ENCODE measurements at places on chromosomes 6 and 20.
A peak's percentile ranks its signal among the peaks of the same experiment; 100 is the strongest.

- DNase-seq = no peak
Measured at GRCh38 chr20:49361862-49362660, 84.2 kb upstream of the ZNFX1 start.

DNA sequence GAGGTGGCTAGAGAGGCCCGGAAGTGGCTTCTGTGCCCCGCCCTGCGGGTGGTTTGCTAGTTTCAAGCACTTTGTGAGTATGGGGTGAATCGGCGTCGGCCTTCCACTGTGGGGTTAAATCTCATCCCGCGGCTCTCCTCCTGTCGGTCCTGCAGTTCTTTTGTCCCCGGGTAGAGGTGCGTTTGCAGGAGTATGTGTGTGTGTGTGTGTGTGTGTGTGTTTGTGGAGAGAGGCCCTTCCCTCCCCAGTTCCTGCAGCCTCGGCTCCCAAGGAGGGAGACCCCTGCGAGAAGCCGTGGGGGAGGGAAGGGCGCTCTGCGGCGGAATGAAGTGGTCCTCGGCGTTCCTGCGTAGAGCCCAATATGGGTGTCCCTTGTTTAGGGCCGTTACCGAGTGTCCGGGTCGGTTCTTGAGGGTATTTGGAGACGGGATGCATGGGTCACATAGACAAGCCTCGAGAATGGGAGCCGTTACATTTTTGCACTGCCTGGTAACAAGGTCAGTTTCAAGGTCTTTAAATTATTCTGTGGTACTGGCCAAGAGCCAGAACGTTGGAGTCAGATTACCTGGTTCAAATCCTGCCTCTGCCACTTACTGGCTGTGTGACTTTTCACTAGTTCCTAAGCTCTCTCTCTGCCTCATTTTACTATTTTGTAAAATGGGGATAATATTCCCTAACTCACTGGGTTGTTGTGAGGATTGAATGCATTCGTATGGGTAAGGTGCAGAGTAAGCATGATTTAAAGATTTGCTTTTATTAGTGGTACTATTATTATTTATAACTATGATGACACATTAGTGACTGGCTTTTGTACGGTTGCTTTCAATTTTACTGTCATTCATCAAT lies at the start of gene ZKSCAN3:
TSS of gene ZKSCAN3 (plus strand) at position 56 of the 846 bp plus-strand sequence. CDS start 9,640 bp downstream, outside the sequence.
- peak; percentile 49 for DNase-seq

- DNase-seq = no peak
Measured at GRCh38 chr6:74480561-74480960, 725.3 kb downstream of the COL12A1 start.

GRCh38 chr6:63643862-63644261 lies 8.3 kb downstream of the PHF3 start:
- DNase-seq = no peak

DNA sequence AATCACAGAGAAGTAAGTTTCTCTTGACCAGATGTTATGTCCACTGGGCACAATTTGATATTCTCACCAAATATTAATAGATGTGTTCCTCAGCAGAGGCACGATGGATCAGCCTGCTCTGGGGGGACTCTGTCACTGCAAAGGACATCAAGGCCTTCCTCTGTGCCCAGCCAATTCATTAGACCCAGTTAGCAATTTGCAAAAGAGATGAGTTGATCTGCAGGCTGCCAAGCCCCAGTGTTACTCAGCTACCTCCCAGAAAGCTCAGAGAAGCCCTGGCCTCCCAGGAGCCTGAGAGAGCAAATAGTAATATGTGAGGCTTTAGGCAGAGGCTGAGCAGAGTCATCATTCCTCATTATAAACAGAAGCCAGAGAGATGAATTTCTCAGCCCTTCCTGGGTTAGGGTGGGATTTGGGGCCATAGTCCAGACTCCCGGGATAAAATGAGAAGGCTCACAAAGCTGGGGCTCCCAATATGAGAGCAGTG lies 54.2 kb downstream of the ZNF831 start:
- DNase-seq = no peak

DNA sequence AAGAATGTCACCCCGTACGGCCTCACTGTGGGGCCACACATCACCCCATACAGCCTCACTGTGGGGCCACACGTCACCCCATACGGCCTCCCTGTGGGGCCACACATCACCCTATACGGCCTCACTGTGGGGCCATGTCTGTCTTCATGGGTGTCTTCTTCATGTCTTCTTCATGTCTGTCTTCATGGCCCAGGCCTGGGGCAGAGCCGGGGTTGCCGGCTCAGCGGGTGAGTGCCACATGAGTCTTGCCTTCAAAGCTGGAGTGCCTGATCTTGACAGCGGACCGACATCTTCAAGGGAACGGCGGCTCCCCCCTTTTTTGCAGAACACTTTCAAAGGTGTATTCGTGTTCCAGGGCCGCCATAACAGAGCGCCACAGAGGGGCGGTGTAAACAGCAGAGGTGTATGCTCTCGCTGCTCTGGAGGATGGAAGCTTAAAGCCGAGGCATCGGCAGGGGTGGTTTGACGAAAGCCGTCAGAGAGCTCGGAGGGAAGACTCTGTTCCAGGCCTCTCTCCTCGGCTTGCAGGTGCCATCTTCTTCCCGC lies 365.0 kb downstream of the TAF4 start:
- no peak for DNase-seq

DNA sequence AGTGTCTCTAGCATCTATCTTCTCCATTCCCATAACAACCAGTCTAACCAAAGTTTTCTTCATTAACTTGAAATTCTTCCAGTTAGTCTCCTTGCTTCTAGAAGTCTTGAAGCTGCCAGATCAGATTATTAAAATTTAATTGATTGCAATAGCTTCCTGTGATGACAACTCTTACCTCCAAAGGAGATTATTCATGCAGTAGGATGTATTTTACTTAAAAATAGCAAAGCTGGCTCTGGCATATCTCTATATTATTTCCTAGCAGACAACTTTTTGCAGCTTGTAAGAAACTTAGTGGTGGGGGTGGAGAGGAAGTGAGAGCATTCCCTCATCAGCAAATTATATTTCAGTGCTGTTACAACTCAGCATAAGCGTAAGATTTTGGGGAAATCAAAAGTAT lies 290.4 kb downstream of the GRIK2 start:
- DNase-seq = no peak

GRCh38 chr20:57508381-57508780 lies 16.6 kb downstream of the CTCFL start:
- DNase-seq = no peak

DNA sequence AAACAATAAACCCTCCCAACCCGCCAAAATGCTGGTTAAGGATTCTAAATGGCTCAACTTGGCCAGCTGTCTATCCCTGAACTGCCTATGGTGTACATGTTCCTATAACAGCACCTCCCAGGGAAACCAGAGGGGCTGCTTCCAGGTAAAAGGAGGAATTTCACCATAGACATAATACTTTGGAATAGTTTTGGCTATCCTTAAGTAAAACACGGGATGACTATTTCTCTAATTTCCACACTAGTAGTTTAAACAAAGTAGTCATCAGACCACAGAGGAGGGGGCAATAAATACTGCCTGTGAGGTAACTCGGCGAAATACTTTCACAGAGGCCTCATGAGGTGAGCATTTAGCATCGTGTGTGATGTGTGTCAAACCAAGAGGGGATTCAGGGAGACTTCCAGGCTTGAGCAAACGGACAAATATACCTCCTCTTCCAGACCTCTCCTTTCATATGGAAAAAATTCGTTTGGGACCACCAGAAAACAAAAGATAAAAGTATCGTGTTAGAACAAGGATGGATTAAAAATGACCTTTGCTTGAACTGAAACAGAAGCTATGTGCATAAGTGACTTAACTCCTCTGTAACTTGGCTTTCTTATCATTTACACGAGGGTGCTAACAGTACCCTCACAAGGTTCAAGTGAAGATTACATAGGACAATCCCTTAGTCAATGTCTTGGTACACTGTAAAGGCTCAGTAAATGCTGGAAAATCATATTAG lies 1.0 kb upstream of the XRN2 start:
- no peak for DNase-seq

DNA sequence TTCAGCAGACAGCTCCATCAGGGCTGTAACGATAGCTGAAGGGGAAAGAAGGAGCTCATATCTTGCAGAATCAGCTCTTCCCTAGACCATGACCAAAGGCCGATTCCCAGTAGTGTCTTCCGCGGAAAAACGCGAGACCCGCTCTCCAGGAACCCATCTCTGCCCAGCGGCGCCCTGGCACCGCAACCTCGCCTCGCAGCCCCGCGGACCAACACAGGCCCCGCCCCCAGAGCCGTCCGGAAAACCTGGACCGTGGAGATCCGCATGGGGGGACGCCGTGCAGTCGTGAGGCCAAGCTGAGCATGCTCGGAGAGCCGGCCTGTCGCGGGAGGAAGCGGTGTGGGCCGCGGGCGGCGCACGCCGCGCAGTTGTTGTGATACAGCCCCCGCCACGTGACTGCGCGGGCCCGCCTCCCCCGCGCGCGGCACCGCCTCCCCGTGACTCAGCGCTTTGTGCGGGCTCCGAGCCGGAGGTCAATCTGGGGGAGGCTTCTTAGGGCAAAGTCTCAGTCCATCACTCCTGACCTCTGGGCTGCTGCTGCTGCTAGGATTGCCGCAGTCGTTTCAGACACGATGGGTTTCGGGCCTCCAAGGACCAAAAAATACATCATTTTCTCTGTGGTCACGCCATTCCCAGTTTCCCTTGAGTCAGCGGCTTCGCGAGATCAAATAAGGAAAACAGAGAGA lies 3.1 kb upstream of the GCLC start:
- DNase-seq = peak; percentile 93

DNA sequence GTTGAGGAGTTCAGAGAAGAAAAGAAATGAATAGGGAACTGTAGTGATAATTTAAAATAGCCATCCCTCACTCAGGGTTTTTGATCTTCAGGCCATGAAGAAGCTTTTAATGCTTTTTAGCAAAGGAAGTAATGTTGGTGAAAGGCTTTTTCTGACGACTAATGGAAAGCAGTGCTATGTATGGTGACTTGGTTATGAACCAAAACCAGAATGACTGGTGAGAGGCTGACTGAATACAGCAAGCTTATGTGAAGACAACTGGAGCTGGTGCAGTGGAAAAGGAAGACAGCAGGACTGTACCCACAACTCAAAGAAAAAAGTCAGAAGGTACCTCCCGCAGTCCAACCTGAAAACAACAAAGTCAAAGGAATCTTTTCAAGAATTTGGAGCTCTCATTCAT lies 118.8 kb downstream of the PRDM1 start:
- DNase-seq = no peak

- no peak for DNase-seq
Measured at GRCh38 chr20:57397693-57398108, 6.5 kb downstream of the RBM38 start.

DNA sequence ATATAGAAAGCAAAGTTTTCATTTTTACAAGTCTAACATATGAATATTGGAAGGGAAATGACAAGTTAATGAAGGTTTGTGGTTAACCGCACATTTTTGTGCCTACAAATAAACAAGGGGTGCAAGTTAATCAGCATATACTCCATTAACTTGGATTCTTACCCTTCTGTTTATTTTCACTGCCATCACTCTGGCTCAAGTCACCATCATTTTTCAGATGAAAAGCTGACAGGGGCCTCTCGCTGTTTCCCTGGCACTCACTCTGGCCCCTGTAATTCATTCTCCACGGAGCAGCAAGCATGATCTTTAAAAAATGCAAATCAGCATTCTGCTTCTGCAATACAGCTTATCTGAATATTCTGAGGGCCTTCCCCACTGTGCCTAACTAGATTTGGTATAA lies 29.8 kb downstream of the APCDD1L start:
- DNase-seq = no peak

DNA sequence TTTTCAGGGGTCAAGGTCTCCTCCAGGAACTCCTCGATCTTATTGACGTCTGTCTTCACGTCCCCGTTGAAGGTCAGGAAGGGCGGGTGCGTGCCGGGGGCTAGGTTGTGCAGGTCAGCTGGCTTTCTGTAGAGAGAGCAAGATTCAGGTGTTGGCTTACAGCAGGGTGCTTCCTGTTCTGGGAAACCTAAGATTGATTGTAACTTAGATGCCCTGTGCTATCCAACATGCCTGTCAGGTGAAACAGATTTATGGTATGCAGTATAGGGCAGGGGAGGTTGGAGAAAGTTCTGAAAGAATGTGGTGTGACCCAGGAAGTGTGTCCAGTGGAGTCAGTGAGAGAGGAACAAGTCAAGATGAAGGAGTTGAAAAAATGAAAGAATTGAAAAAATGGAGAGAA lies 66.4 kb downstream of the CLIC5 start:
- DNase-seq = no peak

DNA sequence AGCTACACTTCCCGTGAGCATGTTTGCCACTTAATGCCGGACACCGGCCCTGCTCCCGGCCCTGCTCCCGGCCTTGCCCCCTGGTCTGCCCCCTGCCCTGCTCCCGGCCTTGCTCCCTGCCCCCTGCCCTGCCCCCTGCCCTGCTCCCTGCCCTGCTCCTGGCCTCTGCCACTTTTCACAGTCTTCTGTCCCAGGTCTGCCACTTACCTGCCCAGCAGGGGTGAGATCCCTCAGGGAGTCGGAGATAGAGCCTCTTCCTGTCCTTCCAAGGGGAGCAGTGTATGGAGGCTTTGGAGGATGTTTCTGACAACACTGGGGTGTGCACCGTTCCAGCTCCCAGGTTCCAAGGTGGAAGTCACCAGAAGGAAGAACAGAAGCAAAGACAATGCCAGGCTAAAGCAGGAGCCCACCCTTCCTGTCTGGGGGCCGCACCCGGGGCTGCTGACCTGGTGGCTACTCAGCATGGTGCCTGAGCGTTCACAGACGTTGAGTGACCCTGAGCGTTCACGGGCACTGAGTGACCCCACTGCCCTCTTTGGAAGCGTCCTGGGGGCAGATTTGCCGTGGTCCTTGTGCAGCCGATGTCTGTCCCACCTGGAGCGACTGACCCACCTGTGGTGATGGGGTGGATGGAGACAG lies 199.8 kb downstream of the DLL1 start:
- DNase-seq = no peak

- DNase-seq = peak; percentile 46
Measured at GRCh38 chr6:5905431-5906339, 101.0 kb downstream of the NRN1 start.

DNA sequence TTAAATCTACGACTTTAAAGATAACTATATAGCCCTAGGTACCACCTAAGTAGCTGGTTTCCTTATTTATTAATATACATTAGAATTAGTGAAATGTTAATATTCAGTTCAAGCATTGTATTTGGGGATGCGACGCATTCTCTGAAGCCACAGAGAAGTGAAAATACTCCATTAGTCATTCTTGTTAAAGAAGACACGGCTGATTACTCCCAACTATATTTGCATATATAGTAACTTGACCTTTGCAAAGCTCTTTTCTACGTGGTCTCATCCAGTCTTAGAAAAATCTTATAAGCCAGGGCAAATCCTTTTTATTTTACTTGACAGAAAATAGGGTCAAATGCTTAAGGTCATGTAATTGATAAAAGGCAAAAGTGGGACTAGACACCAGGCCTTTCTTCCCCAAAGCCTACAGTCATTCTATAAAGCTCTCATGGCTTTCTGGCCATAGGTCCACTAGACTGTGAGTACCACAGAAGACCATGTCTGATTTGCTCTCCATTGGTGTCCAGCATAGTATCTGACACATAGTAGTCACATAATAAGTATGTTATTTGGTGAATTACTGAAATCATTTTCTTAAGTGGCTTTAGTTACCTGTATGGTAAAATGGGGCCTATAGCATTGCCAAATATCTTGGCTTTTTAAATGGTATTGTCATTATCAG lies 11.3 kb downstream of the ZHX3 start:
- no peak for DNase-seq

GRCh38 chr6:6811128-6812009 lies 222.8 kb downstream of the LY86 start:
- DNase-seq = no peak

- no peak for DNase-seq
Measured at GRCh38 chr6:1770968-1771723, 161.4 kb downstream of the FOXC1 start.
